ENCODE measurements at places on chromosomes 6 and 20. TPM values are rescaled to one million over a fixed set of nuclear protein-coding genes. Genes with fewer than 3 reads are reported as not detected.

GRCh38 chr6:63213325-63213724, 2.1 kb downstream of the FKBP1C start:
- no peaks in the 10 kb centered on the region for H3K36me3 ChIP-seq
- H3K27ac ChIP-seq: no peak overlapping the region
- no peak for DNase-seq
- H3K27me3 ChIP-seq: no peaks in the 10 kb centered on the region
- H3K4me3 ChIP-seq: no peak overlapping the region

- no peaks in the 10 kb centered on the region for H3K27me3 ChIP-seq
- no peaks in the 10 kb centered on the region for H3K4me1 ChIP-seq
- H3K4me3 ChIP-seq: no peak overlapping the region
- no peak for DNase-seq
Measured at GRCh38 chr20:63154395-63154794, 61.5 kb downstream of the YTHDF1 start.

MAP7 gene
- total RNA-seq: 30.7 TPM

DNA sequence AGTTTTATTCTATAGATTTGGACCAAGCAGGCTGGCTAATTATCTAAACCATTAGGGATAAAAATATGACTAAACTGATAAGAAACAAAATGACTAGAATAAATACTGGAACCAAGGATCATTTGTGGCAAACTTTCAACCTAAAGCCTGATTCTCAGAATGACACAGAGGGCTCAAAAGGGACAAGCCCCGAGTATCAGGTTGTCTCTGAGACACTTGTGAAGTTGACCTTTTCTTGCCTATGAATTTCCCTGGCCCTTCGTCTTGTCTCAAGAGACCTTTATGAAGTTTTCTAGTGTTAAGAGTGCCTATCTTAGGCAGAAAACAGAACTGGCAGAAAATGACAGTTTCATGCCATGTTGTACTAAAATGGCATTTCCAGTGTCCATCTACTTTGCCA, 68.3 kb downstream of the IMPG1 start:
- no peaks in the 10 kb centered on the region for H3K36me3 ChIP-seq
- no peaks in the 10 kb centered on the region for H3K4me1 ChIP-seq
- DNase-seq: no peak
- no peaks in the 10 kb centered on the region for H3K27me3 ChIP-seq

DNA sequence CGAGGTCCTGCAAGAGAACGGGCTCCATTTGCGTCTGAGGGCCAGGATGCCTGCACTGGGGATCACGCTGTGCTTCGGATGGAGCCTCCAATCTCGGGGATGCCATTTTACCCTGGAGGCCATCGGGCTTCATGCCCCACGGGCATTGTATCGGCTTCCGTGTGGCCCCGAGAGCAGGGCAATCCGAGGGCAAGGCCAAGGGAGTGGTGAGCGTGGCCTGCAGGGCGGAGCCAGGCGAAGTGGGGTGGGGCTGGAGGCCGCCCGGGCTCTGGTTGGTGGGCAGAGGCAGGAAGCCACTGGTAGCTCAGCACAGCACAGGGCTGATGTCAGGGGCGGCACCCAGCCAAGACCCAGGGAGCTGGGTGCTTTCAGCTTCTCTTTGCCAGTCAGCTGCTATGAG, 57.5 kb upstream of the BHLHE23 start:
- no peak for DNase-seq
- H3K27me3 ChIP-seq: peaks cover 92% of the 10 kb centered on the region
- no peaks in the 10 kb centered on the region for H3K4me1 ChIP-seq
- H3K4me3 ChIP-seq: no peak overlapping the region
- H3K27ac ChIP-seq: no peak overlapping the region
- no peaks in the 10 kb centered on the region for H3K36me3 ChIP-seq

PMEPA1 gene
- 2.2 TPM for total RNA-seq

- no peak overlapping the region for H3K4me3 ChIP-seq
- DNase-seq: no peak
- H3K4me1 ChIP-seq: no peaks in the 10 kb centered on the region
Measured at GRCh38 chr6:12801141-12801540, 84.6 kb downstream of the PHACTR1 start.

- no peak for DNase-seq
- H3K4me3 ChIP-seq: no peak overlapping the region
- no peaks in the 10 kb centered on the region for H3K27me3 ChIP-seq
- H3K27ac ChIP-seq: no peak overlapping the region
- H3K36me3 ChIP-seq: no peaks in the 10 kb centered on the region
- no peaks in the 10 kb centered on the region for H3K4me1 ChIP-seq
Measured at GRCh38 chr6:35911871-35912653, 8.8 kb downstream of the SRPK1 start.

TINAG gene
- not detected for total RNA-seq

SLC2A10 gene
- total RNA-seq: 6.7 TPM

TP53TG5 gene
- not detected for total RNA-seq

DNA sequence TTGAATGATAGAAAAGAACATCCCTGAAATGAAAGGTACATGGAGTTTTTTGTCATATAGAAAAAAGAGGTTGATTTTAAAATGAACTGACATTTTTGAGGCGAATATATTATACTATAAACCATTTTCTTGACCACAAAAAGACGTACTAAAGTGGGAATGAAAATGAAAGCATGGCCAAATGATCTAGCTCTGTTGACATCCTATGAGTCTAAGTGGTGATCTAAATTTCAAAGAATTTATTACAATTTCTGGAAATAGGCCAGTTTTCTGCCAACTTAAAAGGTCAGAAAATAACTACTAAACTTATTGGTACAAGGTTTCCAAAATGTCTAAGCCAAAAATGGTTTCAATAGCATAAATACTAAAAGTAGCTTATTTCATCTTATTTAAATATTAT, 536.8 kb downstream of the EYS start:
- no peaks in the 10 kb centered on the region for H3K4me1 ChIP-seq
- no peak overlapping the region for H3K4me3 ChIP-seq
- H3K27me3 ChIP-seq: no peaks in the 10 kb centered on the region
- no peaks in the 10 kb centered on the region for H3K36me3 ChIP-seq
- no peak overlapping the region for H3K27ac ChIP-seq
- no peak for DNase-seq

- peak overlapping the region; percentile 26 for H3K4me3 ChIP-seq
- no peaks in the 10 kb centered on the region for H3K36me3 ChIP-seq
- no peak for DNase-seq
Measured at GRCh38 chr6:159168536-159169192, 536 bp upstream of the FNDC1 start.

VSX1 gene
- total RNA-seq: not detected

PXT1 gene
- total RNA-seq: not detected

DNA sequence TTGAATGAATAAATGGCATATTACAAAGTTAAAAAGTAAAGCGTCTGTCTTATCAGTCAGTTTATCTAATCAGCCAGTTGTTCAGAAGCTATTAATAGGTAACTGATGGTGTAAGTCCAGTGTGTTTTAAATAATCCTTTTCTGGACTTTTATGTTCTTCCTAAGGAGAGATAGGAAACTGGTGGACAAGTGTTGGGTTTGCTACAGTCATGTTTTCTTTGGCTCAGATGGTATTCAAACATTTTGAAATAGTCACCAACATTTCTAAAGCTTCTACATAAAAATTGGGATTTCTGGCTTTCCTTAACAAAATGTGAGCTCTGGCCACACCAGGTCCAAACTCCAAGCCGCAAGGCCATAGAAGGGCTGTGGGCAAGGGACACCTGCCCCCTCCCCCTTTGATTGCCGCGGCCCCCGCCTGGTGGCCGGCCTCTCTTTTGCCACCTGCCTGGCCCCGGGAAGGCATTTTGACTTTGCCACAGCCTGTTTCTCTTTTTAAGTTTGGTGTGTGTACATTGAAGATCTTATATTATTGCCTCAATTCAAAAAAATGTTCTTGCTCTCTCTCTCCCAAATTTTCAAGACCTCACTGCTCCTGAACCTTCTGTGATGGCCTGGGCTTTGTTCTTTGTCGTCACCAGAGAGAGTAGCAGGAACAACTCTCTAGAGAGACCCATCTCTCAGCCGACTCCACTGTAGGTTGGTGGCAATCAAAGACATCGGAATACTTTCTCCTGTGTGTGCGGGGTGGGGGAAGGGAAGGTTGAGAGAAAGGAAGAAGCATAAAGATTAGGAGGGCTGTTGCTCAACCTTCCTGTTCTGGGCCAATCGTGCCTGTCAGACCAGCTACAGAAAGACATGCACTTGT, 84.0 kb upstream of the ZNF217 start:
- peaks cover 7% of the 10 kb centered on the region for H3K4me1 ChIP-seq
- no peak overlapping the region for H3K27ac ChIP-seq

DNA sequence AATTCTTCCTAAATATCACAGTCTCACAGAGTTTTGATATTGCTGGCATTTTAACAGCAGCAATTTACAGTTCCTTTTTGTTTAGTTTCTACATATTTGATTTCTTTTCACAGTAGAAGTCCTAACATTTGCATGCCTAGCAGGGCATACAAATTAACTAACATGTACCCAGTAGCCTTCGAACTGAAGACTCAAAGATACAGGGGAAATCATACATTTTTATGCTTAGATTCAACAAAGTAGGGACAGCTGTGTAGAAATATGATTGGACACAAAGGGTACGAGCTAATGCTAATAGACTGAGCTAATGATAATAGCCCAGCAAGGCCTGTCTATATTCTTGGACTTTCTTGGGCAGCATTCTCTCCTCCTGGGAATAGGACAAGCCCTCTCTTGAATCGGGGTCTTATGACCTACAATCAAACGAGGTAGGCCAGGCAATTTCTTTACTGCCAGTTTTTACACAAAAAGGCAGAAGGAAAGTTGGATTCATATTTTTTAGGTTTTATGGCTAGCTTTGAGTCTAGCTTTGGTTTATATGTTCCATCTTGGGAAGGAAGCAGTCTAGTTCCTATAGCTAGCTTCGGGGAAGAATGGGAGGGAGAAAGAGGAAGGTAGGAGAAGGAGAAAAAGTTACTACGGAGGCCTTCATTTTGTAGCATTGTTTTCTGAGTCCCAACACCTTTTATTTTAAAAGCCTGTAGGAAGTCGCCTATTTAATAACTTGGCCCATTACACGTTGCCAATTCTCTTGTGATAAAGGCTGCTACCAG, 115.8 kb downstream of the HFE start:
- DNase-seq: no peak
- peaks cover 5% of the 10 kb centered on the region for H3K4me1 ChIP-seq
- no peak overlapping the region for H3K4me3 ChIP-seq
- H3K36me3 ChIP-seq: no peaks in the 10 kb centered on the region
- H3K27me3 ChIP-seq: no peaks in the 10 kb centered on the region

GRCh38 chr20:24664266-24664986, 195.0 kb downstream of the SYNDIG1 start:
- no peaks in the 10 kb centered on the region for H3K27me3 ChIP-seq
- H3K4me1 ChIP-seq: no peaks in the 10 kb centered on the region
- no peak for DNase-seq
- H3K36me3 ChIP-seq: no peaks in the 10 kb centered on the region
- H3K27ac ChIP-seq: no peak overlapping the region

GRCh38 chr6:152993431-152993830, 9.1 kb downstream of the MTRF1L start:
- no peak for DNase-seq
- no peaks in the 10 kb centered on the region for H3K27me3 ChIP-seq
- H3K4me3 ChIP-seq: no peak overlapping the region
- peaks cover 3% of the 10 kb centered on the region for H3K4me1 ChIP-seq
- H3K27ac ChIP-seq: no peak overlapping the region

DNA sequence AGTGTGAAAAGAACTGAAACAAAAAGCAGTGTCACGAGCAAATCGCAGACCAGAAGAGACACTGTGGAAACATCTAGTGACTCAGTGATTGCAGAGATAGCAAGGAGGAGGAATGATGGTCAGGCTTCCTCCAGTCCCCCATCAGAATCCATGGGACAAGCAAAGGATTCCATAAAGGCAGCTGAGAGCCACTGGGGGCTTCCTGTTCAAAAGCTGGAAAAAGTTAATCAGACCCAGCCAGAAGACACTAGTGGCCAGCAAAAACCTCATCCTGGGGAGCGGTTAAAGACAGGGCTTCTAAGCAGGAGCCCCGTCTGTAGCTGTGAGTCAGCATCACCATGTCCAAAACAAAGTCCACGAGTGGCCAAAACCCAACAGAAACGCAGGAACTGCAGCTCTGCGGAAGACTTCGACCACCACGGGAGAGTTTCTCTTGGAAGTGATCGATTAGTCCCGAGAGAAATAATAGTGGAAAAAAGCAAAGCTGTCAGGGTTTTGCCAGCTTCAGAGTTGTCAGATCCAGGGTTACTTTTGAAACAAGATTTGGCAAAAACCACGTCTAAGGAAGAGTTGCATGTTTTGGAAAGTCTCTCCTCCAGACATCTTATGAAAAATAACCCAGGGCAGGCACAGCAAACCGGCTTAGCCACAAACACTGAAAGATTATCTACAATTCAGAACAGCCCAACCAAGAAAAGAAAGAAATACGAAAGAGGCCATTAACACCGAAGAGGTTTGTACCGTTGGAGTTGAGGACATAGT, 51.0 kb downstream of the JAG1 start:
- H3K27me3 ChIP-seq: no peaks in the 10 kb centered on the region
- peaks cover 33% of the 10 kb centered on the region for H3K4me1 ChIP-seq
- H3K36me3 ChIP-seq: no peaks in the 10 kb centered on the region
- H3K27ac ChIP-seq: peak overlapping the region; percentile 83
- peak overlapping the region; percentile 45 for H3K4me3 ChIP-seq
- DNase-seq: no peak

GRCh38 chr6:5325173-5325572, 63.9 kb downstream of the FARS2 start:
- H3K27ac ChIP-seq: no peak overlapping the region
- no peaks in the 10 kb centered on the region for H3K27me3 ChIP-seq
- no peak for DNase-seq
- H3K36me3 ChIP-seq: peaks cover 31% of the 10 kb centered on the region
- H3K4me1 ChIP-seq: no peaks in the 10 kb centered on the region

- H3K27me3 ChIP-seq: no peaks in the 10 kb centered on the region
- H3K27ac ChIP-seq: no peak overlapping the region
- DNase-seq: no peak
- H3K4me1 ChIP-seq: no peaks in the 10 kb centered on the region
- no peak overlapping the region for H3K4me3 ChIP-seq
- no peaks in the 10 kb centered on the region for H3K36me3 ChIP-seq
Measured at GRCh38 chr6:78505178-78505577, 362.2 kb upstream of the IRAK1BP1 start.

DNA sequence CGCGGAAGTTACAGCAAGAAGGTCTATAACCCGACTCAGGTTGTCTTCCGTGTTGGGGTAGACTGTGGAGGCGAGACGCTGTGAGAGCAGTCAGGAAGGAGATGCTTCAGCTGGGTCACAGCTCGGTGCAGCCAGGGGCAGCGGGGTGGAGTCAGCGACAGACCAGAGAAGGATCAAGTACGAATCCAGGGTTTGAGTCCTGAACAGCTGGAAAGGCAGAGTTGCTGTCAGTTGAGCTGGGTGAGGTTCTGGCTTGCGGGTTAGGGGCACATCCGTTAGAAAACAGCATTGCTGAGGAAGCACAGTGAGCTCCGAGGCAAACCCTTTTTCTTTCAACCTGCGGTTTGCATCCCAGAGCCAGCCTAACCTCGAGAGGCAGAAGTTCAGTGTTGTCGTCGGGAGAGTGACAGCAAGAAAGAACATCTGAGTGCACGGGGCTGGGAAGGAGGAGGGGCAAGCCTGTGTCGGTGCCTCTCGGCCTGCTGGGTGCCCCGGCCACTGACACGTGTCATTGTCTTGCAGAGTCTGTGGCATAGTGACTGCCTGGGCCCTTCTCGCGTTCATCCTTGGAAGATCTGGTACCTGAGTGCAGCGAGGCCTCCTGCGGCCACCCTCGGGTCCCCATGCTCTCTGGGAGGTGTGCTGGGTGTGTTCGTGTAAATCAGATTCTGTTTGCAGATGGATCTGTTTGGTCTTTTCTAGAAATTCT, 20.0 kb downstream of the PNLDC1 start:
- no peaks in the 10 kb centered on the region for H3K36me3 ChIP-seq
- DNase-seq: no peak
- no peak overlapping the region for H3K27ac ChIP-seq
- H3K4me1 ChIP-seq: no peaks in the 10 kb centered on the region
- no peak overlapping the region for H3K4me3 ChIP-seq
- no peaks in the 10 kb centered on the region for H3K27me3 ChIP-seq

- peaks cover 54% of the 10 kb centered on the region for H3K4me1 ChIP-seq
- peak overlapping the region; percentile 35 for H3K27ac ChIP-seq
- H3K4me3 ChIP-seq: no peak overlapping the region
- no peaks in the 10 kb centered on the region for H3K27me3 ChIP-seq
Measured at GRCh38 chr6:157144859-157145568, 178.3 kb downstream of the TMEM242 start.

All from esophagus squamous epithelium (tissue), 5 donors.